HT1080 (cell line): ENCODE measurements at places on chromosomes 5 and 9.

GRCh38 chr5:59123595-59124561 lies 541.0 kb downstream of the RAB3C start:
- no peak for DNase-seq

DNA sequence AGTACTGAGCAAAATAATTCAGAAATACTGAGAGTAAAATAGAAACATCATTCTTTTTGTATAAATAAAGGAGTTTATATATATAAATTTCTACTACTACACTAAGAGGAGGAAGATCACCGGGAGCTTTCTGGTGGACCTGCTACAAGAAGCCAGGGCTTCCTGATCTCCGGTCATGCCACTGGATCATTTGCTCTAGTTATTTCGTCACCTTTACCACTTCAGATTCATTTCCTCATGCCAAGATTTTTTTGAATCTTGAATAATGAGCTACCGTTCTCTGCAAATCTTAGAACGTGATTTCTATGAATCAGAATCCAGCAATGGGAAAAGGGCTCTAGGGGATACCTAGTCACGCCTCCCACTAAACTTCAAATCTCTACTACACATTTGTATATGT lies 51.9 kb upstream of the TBC1D9B start:
- no peak for DNase-seq

- DNase-seq: no peak
These were observed 268.5 kb upstream of the NMUR2 start for GRCh38 chr5:152673601-152674000.

DNA sequence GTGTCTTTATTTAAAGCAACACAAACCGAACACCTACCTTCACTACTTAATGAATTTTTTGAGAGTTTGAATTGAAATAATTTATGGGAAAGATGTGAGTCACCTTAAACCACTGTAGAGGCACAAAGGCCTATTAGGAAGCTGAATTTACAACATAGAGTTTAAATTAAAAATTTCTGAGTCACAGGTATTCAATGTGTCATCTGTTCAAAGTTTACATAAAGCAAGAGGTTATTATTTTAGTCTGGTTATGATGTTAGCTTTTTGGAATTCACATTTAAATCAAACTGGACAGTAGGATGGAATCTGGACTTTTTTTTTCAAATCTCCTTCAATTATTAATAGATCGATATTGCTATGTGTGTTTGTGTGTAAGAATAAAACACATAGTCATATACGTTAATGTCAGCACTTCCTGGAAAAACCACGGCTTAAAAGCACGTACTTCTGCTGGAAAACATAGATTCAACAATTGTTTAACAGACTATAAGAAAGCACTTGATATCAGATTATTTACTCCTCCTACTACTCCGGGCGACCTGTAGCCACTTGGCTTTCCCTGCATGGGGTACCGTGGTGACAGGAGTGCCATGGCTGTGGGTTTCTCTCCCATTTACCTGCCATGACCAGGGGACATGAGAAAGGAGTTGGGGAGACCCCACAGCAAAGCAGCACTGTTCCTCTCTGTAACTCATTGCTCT lies 638.6 kb downstream of the SEMA5A start:
- DNase-seq: peak; percentile 92

DNA sequence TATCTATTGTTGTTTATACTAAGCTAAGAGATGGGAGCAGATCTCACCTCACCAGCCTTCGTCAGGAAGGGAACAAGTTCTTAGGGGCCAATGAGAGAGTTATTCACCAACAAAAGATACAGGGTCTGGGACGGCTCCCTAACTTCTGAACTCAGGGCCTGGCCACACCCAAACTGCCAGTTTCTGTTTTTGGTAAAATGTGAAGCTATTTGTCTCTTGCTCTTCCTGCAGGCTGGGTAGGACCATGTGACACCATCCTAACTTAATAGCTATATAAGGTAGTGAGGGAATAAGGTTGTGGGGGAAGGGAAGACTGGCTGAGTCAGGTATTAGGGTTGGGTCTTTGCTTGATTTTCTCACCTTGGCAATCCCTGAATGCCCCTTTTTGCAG lies 480.5 kb downstream of the KDM4C start:
- no peak for DNase-seq
